SK-N-DZ (cell line): ENCODE measurements at places on chromosomes 16 and 17.

DNA sequence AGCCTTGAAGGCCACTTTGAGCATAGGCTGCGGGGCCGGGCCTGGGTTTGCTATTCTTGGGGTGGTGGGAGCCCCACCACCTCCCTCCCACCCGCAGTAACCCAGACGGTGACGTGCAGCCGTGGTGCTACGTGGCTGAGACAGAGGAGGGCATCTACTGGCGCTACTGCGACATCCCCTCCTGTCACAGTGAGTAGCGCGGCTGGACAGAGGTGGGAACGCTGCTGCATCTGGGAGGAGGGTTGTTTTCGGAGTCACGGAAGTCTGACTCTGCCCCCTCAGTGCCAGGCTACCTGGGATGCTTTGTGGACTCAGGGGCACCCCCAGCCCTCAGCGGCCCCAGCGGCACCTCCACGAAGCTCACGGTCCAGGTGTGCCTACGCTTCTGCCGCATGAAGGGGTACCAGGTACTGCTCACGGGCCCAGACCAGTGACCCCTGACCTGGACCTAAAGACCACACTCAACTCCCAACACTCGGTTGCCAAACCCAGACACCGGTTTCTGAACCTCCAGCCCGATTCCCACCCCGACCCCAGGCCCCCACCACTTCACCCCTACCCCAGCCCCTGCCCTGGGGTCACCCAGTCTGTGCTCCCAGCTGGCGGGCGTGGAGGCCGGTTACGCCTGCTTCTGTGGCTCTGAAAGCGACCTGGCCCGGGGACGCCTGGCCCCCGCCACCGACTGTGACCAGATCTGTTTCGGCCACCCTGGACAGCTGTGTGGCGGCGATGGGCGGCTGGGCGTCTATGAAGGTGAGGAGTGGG, 2.1 kb downstream of the KREMEN2 start:
- DNase-seq, result no peak

DNA sequence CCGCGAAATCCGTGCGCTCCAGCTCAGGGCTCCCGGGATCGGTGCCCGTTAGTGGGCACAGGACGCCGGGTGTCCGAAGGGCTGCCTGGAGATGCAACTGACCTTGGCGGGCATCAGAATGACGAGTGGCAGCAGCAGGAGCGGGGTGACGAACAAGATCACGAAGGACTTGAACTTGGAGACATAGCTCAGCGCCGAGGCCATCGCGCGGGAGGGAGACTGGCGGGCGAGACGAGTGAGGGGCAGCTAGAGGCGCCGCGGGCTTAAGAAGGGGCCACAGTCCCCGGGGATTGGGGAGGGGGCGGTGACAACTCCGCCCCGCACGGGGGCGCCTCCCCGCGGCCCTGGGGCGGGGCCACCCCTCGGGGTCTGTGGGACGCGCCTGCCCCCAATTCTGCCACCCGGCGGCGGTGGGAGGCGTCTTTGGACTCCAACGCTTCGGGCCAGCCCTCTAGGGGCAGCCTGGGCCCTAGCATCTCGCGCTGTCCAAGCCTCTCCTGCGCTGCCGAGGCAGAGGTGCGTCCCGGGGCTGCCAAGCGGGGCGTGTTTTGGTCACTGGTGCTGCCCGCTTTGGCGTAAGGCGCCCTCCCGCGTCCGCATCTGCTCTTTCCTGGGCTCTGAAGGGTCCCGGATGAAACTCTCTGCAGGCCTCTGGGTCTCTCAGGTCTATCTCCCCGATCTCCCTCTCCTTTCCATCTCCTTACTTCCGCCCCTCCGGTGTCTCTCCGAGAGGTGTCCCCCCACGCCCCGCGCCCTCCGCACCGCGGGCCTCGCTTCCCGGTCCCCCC, at the start of gene SLC13A5:
Gene SLC13A5 (minus strand): TSS at position 240 of the 788 bp plus-strand sequence. CDS start 36 bp downstream, at position 204.
- no peak for DNase-seq

DNA sequence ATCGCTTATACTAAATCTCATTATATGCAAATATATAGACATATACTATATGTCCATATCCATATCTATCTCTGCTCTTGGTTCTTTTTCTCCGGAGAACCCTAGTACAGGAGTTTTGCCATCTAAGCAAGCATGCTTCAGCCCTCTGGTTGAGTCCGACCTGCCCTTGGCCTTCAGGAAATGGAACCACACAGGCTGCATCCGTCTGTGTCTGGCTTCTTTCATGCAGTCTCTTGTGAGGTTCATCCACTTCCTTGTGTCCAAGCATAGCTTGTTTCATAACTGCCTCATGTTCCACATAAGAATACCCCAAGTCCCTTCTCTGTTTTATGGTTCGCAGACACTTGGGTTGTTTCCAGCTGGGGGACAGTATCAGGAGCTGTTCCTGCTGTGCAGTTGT, 16.8 kb downstream of the SNX20 start:
- DNase-seq, result no peak

DNA sequence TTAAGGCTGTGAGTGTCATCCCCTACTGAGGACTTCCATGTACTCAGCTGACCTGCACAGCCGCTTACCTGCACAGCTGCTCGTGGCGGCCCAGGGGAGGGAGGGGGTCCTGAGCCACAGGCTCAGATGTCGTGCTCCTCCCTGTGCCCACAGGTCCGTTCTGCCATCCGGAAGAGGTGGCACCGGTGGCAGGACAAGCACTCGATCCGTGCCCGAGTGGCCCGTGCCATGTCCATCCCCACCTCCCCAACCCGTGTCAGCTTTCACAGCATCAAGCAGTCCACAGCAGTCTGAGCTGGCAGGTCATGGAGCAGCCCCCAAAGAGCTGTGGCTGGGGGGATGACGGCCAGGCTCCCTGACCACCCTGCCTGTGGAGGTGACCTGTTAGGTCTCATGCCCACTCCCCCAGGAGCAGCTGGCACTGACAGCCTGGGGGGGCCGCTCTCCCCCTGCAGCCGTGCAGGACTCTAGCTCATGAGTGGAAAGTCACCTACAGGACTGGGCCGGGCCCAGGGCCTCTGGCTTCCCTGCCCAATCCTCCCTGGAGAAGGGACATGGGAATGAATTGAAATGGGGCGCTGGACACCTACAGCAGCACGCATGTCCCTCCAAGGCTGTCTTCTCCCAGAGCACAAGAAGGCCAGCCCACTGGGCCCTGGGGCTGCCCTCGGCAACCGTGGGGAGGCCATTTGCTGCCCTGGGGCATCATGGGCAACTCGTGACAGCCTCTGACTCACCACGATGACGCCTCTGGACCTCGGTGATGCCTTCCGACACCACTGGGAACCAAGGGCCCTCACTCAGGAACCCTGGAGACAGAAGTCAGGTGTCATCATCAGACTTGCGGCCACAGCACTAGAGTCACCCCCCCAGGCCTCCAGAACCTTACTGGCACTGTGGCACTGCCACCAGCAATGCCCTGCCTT, 9.9 kb upstream of the SPPL2C start:
- DNase-seq, result no peak

DNA sequence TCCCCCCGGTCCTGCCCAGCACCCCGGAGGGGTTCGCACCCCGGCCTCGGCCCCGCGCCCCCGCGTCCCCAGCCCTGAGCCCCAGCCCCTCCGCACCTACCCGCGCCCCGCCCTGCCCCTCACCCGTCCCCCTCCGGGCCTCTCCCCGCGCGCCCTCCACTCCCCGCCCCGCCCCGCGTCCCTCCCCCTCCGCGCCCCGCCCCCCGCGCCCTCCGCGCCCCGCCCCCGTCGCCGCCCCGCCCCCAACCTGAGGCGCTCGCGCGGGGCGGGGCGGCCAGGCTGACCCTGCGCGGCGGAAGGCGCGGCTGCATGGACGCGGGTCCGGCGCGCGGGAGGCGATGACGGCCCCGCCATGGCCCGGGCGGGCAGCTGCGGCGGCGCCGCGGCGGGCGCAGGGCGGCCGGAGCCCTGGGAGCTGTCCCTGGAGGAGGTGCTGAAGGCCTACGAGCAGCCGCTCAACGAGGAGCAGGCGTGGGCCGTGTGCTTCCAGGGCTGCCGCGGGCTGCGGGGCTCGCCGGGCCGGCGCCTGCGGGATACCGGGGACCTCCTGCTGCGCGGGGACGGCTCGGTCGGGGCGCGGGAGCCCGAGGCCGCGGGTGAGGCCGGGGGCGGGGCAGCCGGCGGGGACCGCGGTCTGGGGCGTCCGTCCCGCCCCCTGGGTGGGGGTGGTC, at the start of gene SPIRE2:
Gene SPIRE2 (plus strand): TSS at position 277 of the 671 bp plus-strand sequence. CDS start 76 bp downstream, at position 353.
- peak; percentile 56 for DNase-seq

GRCh38 chr16:87838643-87839541, 30.4 kb downstream of the SLC7A5 start:
- DNase-seq, result no peak

GRCh38 chr17:3594976-3595375, 14.2 kb downstream of the TRPV1 start:
- DNase-seq, result no peak

GRCh38 chr17:721540-721937, 6.9 kb upstream of the VPS53 start:
- DNase-seq, result no peak

GRCh38 chr16:11259655-11260595, 3.9 kb upstream of the SOCS1 start:
- no peak for DNase-seq

GRCh38 chr17:50123649-50124349, 6.2 kb downstream of the SAMD14 start:
- no peak for DNase-seq

GRCh38 chr16:31052114-31052513, 18.8 kb downstream of the STX4 start:
- DNase-seq, result no peak

GRCh38 chr17:1134634-1135324, 45.0 kb downstream of the ABR start:
- DNase-seq, result no peak

DNA sequence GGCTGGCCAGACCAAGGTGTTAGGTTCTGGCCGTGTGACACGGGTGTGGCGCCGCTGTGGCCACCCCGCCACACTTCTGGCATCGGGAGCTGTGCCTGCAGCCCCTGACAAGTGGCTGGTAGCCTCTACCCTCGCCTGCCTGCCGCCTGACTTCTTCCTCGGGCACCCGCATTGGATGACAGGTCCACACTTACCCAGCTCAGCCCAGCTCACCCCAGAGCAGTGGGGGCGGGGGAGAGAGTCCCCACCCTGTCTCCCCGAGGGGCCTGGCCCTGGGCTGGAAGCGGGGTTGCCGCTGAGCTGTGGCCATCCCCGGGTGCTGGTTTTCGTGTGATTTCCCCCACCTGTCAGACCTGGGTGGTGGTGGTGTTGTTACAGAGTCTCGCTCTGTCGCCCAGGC, 53.9 kb upstream of the ACSF3 start:
- no peak for DNase-seq

- DNase-seq, result no peak
Measured at GRCh38 chr16:79261944-79262552, 338.5 kb downstream of the MAF start.

DNA sequence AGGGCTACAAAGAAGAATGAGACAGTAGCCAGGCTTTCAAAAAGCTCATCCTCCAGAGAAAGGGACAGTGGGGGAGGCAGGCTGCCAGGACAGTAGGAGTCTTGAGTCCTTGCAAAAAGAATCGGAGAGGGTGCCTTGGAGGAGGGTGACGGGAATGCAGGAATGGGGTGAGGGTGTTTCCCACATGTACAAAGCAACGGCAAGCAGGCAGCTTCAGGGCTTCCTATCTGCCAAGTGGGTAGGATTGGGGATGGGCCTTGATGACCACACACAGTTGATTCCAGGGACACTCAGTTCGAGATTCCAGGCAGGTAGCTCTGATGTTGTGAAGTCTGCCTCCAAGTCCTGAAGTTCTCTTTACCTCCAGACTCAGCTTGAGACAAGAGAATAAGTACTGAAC, 54.4 kb downstream of the C17orf67 start:
- no peak for DNase-seq

GRCh38 chr16:30139583-30140481, 16.8 kb upstream of the MAPK3 start:
- DNase-seq, result no peak
